ENCODE measurements at places on chromosomes 4 and X.

DNA sequence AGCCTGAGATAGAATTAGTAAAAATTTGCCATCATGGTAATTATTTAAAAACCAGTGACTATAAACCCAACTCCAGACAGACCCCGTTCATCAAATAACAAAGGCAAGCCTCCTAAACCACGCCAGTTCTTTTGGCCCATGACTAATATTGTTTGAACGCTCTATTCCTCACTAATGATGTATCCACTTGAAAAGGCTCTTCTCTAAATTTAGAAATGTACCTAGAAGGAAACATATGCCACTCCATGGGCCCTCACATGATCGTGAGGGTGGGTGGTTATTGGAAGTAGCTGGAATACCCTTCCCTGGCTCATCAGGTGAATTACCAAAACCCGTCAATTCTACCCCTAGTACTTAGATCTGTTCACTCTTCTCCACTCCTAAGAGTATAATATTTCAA, 249.2 kb downstream of the COL25A1 start:
- DNase-seq: no peak

DNA sequence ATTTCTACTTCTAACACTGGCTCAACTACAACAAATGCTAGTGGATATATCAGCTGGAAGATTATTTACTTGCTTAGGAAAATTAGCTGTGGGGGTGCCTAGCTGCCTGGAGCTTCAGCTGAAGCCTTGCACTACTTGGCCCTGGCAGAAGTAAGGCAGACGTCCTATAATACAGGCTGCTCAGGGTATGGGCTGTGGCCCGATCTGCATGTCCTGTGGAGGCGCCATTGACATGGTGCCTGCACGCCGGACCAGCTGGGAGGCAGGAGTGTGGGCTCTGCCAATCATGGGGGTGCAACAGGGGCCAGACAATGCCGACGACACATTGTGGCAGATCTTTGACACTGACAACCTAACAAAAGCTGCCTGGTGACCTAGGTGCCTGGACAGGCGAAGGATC, 31.6 kb upstream of the UCP1 start:
- no peak for DNase-seq

DNA sequence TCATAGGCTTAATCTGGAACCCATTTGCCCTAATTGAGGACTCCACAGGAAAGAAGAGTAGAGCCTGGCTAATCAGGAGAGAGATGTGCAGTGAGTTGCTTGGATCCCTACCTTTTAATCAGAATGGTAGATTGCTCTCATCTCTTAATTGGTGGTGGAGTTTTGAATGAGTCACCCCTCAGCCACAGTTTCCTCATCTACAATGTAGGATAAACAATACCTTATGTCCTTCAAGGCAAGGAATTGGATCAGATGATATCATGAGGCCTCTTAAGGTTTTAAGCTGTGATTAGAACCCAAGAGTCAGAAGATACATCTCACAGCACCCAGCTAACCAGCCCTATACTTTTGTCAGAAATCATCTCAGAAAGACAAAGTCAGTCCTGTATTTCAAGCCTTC, 39.1 kb downstream of the PDGFRA start:
- no peak for DNase-seq

DNA sequence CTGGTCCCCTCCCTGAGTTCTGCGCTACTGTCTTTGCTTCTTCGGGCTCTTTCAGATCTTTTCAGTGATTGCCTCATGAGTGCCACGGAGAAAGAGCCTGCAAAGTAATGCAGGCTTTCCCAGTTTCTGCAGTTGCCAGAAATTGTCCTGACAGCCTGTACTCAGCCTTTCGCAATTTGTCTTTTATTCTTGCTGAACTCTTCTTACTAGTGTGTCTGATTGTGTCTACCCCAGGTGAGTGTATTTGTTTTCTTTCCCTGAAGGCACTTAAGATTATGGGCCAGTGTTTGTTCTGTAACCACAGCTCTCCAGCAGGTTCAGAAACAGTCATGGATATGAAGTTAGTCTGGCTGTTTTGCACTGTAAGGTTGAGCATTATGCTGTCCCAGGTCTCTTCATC, 47.1 kb downstream of the FAM193A start:
- DNase-seq: no peak

DNA sequence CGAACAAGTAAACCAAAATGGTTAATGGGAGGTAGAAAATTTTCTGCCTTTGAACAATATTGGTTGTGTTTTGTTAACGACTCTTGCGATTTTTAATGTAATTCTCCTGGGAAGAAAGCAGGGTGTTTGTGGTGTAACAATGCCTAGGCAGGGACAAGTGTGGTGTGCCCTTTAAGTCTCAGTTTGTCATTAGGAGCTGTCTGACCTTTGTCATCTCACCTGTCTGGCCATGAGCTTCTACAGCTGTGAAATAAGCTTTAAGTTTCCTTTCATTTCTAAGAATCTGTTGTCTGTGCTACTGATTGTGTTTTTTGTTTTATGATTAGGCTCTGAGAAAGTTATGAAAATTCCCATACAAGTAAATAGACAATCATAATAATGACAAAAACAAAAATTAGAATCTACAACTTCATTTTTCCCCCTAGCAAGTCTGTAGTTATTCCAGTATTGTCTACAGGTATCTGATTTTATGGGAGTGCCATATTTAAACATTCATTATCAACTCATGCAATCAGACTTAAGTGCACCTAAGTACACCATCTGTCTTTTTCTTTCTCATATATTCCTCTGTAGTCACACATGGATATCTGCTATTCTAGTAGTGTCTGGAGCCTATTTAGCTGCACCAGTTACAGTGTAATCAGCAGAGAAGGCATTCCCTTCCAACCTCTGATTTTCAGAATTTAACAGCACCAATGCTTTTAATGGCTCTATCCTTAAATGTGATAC, 203.5 kb downstream of the PPARGC1A start:
- DNase-seq: no peak

GRCh38 chr4:88791274-88791673, 93.6 kb upstream of the NAP1L5 start:
- DNase-seq: no peak

DNA sequence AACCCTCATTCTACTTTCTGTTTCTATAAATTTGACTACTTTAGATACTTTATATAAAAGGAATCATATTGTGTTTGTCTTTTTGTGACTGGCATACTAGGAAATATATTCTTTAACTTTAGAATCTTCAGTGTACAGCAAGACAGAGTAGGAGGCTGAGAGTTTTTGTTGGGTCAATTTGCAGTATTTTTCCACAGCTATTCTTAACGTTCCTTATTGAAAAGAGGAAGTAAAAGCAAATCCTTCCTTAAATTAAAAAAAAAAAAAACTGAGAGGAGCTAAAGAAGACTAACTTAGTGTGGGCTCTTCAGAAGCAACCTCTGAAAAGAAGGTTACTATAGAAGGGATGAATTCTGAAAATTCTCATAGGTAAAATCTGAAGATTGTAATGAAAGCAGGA, 1194.6 kb downstream of the ADGRL3 start:
- no peak for DNase-seq

GRCh38 chrX:123749643-123750042, 16.8 kb upstream of the THOC2 start:
- DNase-seq: no peak

DNA sequence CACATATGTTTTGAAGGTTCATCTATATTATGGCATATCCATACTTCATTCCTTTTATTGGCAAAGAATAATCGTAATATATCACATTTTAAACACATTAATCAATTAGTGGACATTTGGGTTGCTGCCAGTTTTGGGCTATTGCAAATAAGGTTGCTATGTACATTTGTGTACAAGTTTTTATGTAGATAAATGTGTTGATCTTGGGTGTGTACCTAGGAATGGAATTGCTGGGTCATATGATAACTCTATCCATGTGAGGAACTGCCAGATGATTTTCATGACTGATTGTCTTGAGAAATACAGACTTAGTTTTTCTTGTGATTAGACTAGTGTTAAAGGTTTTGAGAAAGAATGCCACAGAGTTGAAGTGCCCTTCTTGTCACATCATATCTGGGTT, 99.2 kb upstream of the RAB40AL start:
- no peak for DNase-seq

DNA sequence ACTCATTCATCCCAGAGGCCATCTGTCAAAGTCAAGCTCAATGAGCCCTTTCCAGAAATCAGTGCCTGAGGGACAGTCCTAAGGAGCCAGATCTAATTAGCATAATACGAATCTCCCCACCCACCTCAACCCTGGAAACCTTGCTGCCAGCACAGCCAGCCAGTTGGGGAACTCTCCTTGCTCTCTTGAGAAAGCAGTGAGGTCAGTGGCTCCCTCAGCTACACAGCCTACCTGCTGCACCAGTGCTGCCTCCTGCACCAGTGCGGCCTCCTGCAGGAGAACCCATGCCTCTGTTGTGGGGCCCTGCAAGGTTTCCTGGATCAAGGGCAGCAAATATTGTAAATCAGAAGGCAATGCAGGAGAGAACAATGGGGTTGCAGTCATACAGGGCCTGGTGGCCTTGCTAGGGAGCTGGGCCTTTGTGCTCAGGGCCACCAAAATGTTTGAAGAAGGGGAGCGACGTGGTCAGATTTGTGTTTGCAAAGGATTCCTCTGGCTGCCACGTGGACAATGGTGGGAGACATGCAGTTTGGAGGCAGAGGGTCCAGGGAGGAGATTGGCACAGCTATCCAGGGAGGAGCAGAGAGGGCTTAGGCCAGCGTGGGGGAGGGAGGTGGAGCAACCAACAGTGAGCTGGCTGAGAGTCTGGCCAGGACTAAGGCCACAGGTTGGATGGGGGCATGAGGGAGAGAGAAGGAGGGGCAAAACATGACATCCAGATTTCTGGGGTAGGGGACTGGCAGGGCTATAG, 124.3 kb upstream of the MAMLD1 start:
- no peak for DNase-seq

- no peak for DNase-seq
Observed at GRCh38 chrX:123797543-123798447, 62.1 kb upstream of the XIAP start.

DNA sequence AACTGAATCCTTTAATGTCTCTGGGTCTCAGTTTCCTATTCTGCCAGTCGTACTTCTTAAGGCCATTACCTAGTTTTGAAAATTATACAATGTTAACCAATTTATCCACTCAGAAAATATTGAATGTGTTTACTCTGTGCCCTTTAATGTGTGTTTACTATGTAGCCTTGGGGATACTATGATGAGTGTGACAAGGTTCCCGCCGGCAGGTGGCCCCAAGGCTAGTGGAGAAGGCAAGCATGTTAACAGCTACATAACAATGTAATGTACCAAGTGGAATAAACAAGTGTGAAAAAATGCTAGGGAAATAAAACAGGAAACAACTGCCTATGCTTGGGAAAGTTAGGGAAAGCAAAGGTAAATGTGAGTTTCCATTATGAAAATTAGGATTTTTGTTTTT, 187.3 kb upstream of the MBNL3 start:
- no peak for DNase-seq

DNA sequence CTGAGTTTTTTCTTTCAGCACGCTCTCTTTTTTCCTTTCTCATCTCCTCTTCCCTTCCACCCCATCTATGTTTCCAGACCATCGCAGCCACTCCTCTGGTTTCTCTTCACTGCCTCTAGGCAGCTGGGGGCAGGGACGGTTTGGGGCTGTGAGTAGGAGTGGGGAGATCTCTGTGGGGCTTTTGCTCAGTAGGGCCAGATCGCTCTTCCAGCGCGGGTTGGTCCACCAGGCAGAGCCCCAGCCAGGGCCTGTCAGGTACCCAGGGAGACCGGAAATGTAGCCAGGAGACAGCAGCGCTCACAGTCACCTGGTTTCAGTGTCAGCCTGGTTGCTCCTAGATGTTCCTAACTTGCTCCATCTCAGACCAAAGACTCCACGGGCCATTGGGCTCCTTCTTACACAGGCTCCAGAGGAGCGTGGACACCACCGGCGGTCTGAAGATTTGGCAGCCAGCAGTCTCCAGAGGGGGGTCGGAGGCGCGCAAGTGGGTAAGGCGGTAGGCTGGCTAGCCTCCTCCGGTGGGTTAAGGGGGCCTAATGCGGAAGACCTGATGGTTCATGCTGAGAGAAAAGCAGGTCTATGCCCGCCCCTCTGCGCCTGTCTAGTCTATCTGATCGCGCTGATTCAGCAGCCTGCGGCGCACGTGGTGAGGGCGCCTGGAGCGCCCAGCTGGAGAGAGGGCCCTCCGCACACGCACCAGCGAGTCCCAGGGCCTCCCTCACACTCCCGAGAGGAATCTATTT, 1.8 kb downstream of the FGF5 start:
- DNase-seq: no peak

DNA sequence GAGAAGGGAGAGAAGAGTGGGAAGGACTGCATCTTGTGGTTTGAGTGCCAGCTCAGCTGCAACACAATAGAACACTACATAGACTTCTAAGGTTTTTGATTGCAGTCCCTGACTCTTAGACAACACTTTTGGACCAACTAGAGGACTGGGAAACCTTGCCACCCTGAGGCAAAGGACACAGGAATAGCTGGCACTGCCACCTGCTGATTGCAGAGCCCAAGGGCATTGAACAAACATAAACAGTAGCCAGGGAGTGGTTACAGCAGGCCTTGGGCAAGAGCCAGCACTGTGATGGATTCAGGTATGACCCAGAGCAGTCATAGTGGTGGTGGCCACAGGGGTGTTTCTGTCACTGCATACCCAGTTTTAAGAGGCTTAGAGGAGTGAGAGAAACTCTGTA, 72.5 kb upstream of the CXorf51A start:
- no peak for DNase-seq

DNA sequence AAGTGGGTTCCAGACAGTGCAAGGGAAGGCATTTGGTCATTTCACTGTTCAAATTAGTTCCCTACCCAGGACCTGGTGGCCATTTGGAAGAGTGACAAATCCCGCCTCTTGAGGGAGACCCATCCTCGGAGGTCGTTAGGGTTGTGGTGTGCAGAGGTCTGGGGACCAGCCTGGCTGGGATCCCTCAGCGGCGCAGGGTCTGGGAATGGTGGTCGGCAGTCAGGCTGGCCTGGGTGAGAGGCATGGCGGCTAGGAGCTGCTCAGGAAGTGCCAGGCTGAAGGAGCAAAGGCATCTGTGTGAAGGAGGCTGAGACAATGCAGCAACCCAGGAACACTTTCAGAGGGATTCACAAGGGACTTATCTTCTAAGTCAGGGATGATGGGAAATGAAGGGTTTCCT, 6.7 kb downstream of the NLGN3 start:
- no peak for DNase-seq

- no peak for DNase-seq
Observed at GRCh38 chrX:115592997-115593734, 32.2 kb downstream of the PLS3 start.

DNA sequence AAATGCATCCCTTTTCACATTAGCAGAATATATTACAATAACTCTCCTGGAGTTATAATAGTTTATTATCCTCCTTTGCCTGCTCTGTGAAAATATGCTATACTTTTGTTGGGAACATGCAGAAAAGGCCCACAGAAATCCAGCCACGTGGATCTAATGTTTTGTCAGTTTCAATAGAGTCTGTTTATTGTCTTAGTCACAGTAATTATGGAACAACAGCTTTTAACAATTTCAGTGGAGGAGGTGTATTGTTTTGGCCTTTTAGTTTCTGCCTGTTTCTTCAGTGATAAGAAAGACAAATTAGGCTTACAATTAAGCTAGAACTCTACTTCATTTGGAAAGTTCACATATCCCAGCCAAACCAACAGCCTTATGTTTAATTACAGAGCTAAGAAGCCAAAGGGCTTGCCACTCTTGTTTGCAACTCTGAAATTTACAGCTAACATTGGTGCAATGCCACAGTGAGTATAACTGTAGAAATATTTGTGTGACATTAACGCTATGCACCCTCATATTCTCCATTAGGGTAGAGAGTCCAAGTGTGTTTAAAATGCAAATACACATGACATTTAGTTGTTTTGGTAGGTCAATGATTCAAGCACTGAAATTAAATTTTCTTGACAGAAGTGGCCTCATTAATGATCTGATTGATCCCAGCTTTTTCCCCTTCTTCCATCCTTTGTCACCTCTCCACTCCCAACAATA, 175.8 kb downstream of the USP46 start:
- DNase-seq: no peak

- no peak for DNase-seq
Observed at GRCh38 chr4:38769441-38769840, 13.3 kb downstream of the TLR10 start.
